ENCODE measurements at places on chromosomes 6 and 20. TPM values are rescaled to one million over a fixed set of nuclear protein-coding genes. Genes with fewer than 3 reads are reported as not detected.

DNA sequence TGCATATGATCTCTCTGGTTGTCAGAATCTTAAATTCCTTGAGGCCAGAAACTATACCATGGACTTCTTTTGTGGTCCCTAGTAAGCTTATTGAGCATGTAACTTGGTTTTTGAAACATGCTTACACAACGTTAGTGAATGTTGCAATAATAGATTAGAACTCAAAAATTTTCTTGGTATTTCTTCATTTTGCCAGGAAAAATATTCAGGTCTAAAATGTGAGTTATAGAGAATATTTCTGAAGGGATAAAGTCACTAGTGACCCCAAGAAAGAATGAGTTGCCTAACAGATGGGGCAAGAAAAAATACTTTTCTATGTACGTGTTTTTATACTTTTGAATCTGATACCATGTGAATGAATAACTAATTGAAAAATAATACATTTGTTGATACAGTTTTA is 195.4 kb downstream of the TFAP2A start:
- no peak for DNase-seq

GRCh38 chr6:31711233-31711632 is 3.9 kb upstream of the LY6G6D start:
- no peak for DNase-seq

DNA sequence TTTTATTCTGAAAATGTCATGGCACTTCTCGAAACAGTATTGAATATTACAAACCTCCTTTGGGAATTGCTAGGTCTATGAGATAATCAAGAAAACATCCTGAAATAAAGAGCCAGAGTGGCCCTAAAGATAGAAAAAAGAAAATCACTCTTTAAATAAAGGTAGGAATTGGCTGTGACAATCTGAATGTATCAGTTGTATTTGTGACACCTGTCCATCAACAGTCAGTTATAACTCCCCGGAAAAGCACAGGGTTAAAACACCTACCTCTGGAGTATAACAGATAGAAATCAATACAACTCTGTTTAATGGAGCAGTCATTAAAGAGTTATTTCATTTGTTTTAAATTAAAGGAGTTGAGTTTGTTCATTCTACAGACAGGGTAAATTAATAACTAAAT is 21.2 kb downstream of the RNF24 start:
- DNase-seq, result no peak

DNA sequence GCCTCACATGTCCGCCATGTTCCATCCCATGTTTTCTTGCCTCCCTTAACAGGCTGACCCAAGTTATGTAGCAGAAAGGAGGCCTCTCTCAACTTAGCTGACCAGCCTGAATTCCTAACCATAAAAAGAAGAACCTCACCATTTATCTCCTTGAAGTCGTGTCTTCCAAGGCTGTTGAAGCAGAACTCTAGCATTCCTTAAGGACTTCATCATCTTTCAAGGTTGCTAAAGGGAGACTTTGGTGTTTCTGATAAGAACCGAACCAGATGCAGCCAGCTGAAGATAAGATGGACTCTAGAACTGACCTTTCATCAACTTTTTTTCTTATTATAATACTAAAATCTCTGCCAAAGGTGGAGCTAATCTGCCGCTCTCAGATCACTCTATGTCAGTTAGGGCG is 571.7 kb upstream of the SLC35B3 start:
- no peak for DNase-seq

- no peak for DNase-seq
Observed at GRCh38 chr6:168130697-168131371, 51.8 kb upstream of the FRMD1 start.

DNA sequence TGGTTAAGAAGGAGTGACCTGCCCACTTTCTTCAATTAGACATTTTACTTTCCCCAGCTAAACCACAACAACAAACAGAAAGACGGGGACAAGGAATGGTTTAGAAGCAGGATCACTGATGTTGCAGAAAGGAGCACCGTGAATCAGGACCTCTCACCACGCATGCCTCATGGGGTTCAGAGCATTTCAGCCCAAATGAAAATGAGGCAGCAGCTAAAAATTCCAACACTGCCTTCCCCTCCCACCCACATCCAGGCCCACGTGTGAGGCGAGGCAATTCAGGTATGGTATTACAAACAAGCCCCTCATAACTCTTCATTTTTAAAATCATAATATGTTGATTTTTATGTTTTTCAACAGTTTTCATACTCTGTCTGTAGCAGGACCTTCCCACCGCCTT is 194.1 kb upstream of the ARID1B start:
- no peak for DNase-seq

DNA sequence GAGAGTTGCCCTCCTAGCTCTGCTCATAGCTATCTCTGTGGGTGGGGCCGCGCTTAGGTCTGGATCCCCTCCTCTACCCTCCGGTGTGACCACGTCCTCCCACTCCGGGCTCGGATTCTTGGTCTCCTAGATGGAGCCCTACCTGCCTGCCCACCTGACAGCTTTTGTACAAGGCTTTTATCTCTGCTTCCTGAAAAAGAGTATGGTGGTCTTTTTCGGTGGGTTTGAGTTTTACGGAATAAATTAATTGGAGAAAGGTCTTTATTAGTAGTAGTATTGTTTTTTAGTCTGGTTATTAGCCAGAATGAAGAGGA is 773 bp downstream of the SMAP1 start:
- DNase-seq, result no peak

DNA sequence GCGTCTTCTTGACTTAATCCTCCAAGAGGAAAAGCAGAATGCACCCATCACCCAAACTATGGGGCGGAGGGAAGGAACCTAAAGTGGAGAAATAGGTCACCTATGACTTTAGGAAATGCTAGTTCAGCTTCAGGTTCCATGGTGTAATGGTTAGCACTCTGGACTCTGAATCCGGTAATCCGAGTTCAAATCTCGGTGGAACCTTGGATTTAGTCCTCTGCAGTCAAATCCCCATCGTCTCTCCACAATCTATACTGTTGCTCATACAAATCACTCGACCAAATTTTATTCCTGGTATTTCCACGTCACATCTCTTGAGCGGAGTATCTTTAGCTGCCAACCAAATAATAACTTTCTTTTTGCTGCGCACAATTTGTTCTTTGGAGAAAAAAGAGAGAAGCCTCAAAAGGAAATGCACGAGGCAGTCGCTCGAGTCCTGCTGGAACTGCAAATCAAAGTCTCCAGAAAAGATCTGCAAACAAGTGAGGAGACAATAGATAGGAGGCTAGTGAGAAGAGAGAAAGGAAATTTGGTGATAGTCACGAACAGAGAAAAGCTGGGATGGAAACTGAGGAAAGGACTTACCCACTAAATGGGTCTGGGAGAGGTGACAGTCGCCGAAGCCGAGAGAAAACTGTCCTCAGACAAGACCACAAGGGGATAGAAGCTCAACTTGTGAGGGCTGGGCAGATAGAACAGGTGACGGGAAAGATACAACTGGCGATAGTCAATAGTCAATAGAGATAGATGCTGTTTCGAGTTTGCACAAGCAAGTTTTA is 16.6 kb downstream of the POM121L2 start:
- no peak for DNase-seq

DNA sequence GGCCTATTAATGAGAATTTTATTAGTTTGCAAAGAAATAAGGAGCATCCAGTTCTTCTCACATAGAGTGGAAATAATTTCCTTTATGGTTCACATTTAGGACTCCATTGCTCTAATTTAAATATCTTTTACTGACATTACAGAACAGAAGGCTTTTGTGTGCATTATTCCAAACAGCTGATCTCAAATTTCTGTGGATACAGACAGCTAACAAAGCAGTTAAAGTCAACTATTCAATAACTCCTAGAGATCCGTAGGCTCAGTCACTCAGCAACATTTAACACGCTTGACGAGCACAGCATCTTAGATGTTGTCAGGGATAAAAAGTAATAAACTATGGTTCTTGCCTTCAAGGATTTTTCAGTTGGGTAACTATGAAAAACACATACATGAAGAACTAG is 305.8 kb upstream of the SYNCRIP start:
- no peak for DNase-seq

- no peak for DNase-seq
Observed at GRCh38 chr20:24617757-24618450, 148.5 kb downstream of the SYNDIG1 start.

Gene RIPOR2
- 5.9 TPM for polyA plus RNA-seq

DNA sequence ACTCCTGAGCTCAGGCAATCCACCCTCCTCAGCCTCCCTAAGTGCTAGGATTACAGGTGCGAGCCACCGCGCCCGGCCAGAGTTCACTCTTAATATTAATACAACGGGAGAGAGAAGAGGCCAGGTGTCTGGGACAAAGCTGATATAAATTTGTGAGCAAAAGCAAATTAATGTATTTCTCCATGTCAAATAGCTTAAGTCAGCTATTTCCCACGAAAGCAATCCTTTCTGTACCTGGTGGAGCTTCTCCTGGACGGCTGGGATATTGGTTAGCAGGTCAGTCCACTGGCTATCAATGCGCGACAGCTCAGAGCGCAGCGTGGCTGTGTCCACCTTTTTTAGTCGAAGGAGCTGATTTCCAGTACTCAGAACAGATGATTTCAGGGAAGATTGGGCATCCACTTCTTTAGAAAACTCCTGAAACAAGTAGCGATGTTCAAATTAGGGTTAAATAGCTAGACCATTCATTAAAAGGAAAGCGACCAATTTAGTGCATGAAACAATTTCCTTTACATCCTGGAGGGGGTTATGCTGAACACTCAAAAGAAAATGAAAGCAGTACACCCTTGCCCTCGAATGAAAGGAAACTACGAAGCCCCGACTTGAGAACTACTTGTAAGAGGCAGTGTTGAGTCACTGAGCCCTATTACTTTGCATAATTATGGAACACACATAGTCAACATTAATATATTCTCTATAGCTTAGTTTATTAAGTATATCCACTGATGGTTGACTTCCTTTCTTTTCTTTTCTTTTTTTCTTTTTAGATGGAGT is 403.4 kb downstream of the SYNE1 start:
- DNase-seq, result no peak

- no peak for DNase-seq
Observed at GRCh38 chr6:121498481-121499276, 63.2 kb downstream of the GJA1 start.

Gene CST2
- polyA plus RNA-seq, result not detected

Gene LY6G6C
- 0.39 TPM for polyA plus RNA-seq

Gene RAD21L1
- not detected for polyA plus RNA-seq

Gene POPDC3
- 1.5 TPM for polyA plus RNA-seq

Gene SLCO4A1
- polyA plus RNA-seq, result 0.54 TPM

DNA sequence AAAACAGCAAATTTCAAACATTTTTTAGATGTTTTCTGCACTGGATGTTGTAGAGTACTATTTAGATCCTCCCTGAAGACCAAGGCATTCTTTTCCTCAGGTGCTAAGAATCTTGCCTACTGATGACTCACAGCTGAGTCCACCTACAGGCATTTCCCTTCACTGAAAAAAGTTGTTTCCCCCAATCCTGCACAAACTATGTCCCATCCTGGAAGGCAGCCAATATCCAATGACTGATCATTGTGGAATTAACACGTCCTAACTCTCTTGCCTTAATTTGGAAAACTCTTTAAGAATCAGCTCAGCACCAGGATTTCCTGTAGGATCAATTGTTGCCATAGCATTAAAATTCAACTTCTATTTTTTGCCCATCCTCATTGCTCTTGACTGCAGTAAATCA is 268.4 kb upstream of the IRAK1BP1 start:
- no peak for DNase-seq

DNA sequence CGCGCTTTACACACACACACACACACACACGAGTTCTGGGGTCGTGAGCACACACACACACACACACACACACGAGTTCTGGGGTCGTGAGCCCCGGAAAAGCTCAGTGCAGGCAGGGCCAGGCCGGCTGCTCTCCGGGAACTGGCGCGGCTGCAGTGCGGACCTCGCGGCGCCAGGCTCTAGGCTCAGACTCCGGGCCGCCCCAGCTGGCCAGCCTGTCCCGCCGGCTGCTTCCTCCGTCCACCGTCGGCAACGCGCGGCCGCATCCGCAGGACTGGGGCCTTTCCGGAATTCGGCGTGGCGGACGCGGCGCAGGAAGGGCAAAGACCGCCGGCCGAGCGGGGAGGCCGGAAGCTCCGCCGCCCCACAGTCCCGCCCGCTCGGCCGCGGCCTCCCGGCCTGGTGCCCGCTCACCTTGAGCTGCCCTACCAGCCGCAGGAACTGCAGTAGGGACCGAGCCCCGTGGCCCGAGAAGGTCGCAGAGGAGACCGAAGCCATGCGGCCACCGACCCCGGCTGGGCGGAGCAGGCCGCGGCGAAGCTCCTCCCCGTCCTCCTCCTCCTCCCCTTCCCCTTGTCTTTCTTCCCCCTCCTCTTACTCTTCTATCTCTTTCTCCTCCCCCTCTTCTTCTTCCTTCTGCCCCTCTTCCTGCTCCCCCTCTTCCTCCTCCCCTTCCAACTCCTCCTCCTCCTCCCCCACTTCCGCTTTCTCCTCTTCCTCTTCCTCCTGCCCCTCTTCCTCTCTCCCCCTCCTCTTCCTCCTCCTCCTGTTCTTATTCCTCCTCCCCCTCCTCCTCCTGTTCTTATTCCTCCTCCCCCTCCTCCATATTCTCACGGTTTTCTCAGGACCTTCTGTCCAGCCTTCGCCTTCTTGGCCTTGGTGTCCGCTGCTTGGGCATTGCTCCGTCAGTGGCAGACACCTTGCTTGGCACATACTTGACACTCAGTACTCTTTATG is at the start of gene HDDC2:
HDDC2 (minus strand) TSS at position 533 of the 957 bp plus-strand sequence; CDS start at position 498, 35 bp downstream.
- peak; percentile 78 for DNase-seq

- no peak for DNase-seq
Observed at GRCh38 chr6:138101946-138102731, 5.1 kb downstream of the PERP start.

DNA sequence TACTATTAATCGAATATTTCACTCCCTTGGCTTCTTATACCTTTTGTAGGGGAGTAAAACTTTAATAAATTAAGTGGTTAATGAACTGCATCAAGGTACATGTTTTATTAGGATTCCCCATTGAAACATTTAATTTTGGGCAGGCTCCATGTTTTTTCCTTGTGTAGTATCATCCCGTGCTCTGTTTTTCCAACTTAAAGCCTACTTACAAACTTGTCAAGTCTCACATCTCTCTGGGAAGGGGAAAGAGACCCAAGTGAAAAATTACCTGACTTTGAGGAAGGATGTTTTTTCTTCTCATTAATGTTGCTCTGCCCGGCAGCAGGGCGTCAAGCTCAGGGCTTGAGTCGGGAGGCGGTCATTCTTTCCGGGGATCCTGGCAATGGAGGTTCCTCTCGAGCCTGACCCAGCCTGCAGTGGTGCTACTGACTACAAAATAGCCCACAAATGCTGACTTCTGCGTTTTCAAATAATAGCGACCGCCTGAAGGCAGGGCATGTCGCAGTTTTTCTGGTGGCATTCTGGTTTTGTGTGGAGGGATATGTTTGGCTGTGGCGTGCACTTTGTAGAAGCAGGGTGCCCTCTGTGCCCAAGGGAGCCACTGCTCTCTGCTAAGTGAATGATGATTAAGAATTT is 2.4 kb downstream of the DSP start:
- no peak for DNase-seq

Gene SPTLC3
- 12.4 TPM for polyA plus RNA-seq

DNA sequence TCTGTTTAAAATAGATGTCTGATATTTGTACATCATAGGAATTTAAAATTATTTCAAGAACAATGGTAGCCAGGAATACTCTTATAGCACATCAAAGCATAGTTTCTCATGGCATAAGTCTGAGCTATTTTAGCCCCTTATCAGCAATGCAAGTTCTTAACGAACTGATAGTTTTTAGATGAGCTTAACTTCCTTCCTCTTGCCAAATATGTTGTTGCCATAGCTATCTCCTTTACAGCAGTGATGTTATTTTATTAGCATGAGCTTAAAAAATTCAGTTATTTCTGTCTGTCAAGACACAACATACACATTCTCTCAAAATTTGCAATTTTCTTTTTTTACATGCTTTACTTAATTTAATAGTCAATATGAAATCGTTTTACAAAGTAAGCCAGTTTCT is 867.2 kb downstream of the PHF3 start:
- DNase-seq, result peak; percentile 42

Gene TMEM151B
- polyA plus RNA-seq, result 0.89 TPM

All from right lung (tissue), 10 donors.